ENCODE measurements at places on chromosomes 4 and X.

DNA sequence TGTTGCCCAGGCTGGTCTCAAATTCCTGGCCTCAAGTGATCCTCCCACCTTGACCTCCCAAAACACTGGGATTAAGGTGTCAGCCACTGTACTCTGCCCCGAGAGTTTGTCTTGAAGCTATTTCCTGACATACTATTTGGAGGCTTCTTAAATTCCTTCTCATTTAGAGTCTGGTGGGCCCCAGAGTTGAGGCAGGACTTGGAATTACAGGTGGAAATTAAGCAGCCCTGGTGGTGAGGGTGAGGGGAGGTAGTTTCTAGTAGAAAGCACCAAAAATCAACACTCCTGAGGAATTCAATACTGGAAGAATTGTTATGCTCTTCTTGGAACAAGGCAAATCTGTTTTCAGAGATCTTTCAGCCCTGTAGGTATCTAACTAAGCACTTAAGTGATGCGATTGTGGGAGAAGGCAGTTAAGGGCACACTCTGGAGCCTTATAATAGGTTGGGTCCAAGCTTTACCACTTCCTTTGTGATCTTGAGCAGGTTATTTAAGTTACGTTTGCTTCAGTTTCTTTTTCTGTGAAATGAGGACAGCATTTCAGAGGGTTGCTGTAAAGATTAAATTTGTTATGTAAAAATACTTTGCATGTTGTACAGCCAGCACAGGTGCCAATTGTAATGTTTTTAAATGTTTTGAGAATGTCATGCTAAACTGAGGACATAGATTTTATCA is 200.7 kb downstream of the SOWAHB start:
- no peak for DNase-seq

GRCh38 chr4:26334366-26334765 is 13.6 kb downstream of the RBPJ start:
- DNase-seq = no peak

- DNase-seq = no peak
Observed at GRCh38 chr4:62627671-62628070, 1427.5 kb downstream of the ADGRL3 start.

GRCh38 chr4:51885363-51885762 is 42.4 kb downstream of the DCUN1D4 start:
- peak; percentile 41 for DNase-seq

GRCh38 chrX:154063234-154063633 is 34.3 kb downstream of the MECP2 start:
- no peak for DNase-seq

DNA sequence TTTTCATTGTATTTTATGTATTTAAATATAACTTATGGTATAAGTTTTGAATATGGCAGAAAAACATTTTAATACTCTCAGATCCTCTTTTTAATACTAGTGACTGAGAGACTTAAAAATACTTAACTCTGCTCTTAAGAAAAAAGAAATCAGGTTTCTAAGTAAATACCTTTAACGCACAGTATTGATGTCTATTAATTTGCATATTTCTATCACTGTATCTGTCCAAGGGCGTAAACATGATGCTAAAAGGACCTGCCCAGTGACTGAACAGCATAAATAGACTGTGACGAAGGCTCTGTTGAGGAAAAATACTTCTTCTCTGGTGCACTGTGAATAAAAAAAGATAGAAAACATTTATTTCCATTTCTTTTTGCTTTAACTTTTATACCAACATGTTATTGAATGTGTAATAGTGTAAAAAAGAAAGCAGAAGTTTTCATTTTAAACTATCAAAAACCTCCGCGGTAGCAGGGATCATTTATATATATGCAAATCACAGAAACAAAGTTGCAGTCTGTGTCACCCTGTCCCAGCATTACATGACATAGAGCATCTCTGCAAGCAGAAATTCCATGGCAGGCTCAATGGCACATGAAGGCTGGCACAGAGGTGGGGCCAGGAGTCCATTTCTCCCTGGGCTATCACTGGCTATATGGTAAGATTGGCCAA is 75.4 kb downstream of the ZAR1 start:
- DNase-seq = no peak

DNA sequence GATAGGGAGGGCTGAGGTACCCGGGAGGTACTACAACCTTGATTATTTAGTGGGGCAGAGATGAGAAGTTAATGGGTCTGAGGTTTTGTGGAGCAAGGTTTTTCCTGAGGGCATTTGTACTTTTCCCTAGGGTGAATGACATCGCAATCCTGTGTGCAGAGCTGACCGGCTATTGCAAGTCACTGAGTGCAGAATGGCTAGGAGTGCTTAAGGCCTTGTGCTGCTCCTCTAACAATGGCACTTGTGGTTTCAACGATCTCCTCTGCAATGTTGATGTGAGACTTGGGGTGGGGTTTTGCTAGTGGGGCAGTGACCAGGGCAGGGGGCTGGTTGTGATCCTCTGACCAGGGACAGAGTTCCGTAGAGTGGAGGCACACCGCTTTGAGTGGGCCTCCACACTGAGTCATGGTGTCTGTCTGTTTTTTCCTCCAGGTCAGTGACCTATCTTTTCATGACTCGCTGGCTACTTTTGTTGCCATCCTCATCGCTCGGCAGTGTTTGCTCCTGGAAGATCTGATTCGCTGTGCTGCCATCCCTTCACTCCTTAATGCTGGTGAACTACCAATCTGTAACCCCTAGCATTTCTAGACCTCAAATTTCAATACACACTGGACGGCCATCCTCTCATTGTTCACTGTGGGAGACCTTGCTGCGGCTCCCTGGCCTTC is 9.9 kb downstream of the MED12 start:
- no peak for DNase-seq

DNA sequence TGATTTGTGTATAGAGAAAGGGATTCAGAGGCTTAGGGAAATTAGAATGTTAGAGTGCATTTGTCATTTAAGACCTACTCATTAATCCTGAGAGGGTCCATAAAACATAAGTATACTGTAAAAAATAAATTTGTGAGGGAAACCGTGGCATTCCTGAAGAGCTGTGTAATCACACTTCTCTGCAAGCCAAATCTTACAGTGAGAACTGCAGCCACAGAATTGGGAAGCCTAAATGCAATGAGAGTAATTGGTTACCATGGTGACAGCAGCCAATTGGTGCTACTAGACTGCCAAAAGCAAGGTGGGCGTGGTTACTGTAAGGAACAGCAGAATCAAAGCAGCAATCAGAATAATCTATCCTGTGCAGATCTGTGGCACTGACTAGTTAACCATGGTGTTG is 345.2 kb upstream of the GRID2 start:
- no peak for DNase-seq

DNA sequence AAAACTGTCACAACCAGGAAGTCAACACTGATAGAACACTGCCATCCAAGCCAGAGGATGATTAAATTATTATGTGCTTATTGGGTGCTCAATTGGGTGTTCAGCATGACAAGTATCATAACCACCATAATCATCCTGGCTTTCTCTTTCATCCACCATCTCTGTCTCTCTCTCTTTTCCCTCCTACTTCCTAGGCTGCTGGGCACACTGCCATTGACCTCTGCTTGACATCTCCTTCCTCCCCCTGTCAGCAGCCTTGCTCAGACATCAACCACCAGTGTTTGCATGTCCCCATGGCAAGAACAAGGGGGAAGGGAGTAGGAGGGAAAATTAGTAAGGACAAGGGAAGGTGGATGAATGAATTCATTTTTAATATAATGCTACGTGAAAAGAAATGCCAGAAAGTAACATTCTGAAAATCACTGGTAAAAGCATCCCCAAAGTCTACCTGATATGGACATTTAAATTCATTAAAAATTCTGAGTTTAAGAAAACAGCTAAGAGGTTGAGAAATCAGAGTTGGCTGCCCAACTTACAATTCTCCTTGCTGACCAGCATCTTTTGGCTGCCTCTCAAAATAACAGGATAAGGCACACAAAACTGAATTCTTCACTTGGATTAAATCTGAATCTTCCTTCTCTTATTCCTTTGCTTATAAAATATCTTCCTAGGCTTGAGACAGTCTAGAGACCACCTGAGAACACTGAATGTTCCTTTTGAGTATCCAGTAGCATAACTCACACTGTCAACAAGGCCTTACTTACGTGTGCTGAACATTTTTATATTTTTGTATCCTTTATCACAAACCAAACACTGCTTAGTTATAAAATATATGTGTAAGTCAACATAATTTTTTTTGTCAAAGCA is 48.5 kb downstream of the SNCA start:
- no peak for DNase-seq

GRCh38 chr4:121688701-121689100 is 8.1 kb downstream of the ANXA5 start:
- no peak for DNase-seq

DNA sequence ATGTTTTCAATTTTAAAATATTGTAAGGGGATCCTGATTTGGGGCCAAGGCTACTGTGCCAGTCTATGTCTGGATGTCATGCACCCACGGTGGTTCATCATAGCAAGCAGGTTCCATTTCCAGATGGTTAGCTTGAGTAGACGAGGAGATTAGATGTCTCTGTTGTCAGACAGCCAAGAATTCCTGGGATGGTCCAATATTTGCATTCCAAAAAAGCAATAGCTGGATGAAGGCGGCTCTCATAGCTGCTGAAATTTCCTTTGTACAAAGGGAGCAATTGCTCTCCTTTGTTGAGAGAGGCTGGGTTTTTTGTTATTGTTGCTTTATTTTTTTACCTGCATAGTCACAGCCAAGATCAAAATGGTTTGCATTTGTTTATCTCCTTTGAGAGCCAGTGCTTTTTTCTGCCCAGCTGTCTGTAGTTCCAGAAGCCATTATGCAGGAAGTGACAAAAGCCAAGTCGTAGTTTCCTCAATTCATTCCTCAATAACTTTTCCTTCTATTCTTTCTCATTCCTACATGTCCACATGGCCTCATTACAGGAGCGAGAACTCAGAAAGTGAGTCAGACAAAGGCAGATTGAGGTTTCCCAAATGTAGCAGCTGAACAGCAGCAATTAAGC is 107.9 kb downstream of the MMRN1 start:
- no peak for DNase-seq

DNA sequence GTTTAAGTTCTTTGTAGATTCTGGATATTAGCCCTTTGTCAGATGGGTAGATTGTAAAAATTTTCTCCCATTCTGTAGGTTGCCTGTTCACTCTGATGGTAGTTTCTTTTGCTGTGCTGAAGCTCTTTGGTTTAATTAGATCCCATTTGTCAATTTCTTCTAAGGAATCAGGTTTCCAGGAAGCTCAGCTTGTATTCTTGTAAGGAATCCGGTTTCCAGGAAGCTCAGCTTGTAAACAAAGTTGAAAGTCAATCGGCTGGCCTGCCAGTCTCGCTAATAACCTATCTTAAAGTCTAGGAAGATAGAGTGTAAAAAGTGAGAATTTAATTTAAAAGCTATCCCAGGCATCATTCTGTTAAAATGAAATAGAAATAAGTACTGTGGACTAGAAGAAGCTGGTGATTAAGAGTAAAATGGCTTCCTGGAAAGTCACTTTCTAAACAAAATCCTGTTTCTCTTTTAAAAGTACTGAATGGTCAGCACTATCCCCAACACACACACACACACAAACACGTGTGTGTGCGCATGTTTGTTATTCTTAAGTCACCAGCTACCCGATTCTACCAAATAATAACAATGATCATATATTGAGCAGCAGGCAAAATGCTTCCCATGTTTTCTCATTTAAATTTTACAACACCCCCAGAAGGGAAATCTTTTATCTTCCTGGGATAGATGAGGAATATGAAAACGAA is 171.7 kb downstream of the PAPSS1 start:
- no peak for DNase-seq

- no peak for DNase-seq
Observed at GRCh38 chr4:3805026-3805425, 38.8 kb downstream of the ADRA2C start.

DNA sequence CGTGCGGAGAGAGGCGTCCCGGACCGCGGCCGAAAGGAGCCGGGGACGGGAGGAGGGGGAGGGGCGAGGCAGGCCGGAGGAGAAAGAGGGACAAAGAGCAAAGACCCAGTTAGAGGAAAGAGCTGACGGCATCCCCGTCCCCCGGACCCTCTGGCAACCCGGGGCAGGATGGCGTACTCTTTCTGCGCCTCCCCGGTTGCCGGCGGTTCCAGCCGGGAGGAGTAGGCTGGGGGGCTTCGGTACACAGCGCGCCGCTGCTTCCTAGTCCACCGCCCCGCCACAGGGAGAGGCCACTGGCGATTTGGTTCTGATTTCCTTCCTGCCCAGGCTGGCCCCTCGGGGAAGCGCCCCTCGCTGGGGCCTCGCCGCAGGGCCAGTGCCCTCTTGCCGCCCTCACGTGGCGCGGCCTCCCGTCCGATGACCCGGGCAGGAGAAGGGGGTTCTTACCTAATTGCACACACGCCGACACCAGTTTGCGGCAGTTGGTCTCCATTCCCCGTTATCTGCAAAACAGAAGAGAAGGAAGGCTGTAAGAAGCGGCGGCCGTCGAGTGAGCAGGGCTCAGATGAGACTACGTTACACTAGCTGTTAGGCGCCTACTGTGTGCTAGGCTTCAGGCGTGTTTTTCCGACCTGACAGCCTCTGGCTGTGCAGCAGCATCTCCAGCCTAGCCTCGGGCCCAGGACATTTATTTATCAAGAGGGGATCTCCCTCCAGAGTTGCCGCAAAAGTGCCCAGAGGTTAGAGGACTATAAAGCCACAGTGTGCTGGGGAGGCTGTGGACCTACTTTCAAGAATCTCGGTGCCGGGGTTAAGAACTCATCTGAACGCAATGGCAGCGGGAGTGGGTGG is 9.9 kb upstream of the PITX2 start:
- DNase-seq = no peak

DNA sequence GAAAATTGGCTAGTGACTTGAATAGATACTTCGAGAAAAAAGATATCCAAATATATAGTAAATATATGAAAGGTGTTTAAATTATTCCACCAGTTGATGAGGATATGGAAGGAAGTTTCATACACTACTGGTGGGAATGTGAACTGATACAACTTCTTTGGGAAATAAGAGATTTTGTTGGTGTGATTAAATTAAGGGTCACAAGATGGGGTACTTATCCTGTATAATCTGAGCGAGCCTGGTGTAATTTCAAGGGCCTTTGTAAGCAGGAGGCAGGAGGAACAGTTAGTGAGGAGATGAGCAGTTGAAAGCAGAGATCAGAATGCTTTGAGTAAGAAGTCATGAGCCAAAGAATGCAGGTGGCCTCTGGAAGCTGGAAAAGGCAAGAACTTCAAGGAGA is 192.2 kb downstream of the KCTD8 start:
- peak; percentile 9 for DNase-seq

- DNase-seq = no peak
Observed at GRCh38 chr4:5043579-5043978, 7.7 kb upstream of the STK32B start.

GRCh38 chrX:70016513-70016912 is 33.2 kb downstream of the AWAT2 start:
- DNase-seq = no peak
